ENCODE measurements at places on chromosomes 11 and 22.

DNA sequence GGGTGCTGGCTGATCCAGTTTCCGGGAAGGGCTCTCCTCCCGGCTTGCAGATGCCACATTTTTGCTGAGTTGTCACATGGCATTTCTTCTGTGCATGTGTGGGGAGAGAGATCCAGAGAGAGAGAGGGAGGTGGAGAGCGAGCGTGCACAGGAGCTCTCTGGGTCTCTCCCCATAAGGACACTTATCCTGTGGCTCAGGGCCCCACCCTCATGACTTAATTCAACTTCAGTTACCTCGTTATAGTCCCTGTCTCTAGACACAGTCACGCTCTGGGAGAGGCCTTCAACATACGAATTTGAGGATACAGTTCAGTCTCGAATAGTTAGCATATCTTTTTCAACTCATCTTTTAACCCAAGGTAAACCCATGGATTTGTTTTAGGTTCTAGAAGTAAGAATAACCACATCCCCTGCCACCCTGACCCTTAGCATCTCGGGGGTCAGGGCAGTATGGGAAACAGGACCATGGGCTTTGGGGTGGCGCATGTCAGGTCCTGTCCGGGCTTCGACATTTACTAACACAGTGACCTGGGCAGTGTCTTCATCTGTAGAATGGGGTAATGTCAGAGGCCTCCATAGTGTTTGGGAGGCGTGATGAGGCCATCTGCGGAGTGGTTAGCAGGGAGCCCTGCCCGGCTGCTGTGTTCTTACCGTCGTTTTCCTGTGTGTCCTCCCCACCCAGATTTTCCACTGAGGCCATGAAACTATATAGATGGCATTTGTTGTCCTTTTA, 46.9 kb downstream of the TBC1D22A start:
- DNase-seq = no peak

DNA sequence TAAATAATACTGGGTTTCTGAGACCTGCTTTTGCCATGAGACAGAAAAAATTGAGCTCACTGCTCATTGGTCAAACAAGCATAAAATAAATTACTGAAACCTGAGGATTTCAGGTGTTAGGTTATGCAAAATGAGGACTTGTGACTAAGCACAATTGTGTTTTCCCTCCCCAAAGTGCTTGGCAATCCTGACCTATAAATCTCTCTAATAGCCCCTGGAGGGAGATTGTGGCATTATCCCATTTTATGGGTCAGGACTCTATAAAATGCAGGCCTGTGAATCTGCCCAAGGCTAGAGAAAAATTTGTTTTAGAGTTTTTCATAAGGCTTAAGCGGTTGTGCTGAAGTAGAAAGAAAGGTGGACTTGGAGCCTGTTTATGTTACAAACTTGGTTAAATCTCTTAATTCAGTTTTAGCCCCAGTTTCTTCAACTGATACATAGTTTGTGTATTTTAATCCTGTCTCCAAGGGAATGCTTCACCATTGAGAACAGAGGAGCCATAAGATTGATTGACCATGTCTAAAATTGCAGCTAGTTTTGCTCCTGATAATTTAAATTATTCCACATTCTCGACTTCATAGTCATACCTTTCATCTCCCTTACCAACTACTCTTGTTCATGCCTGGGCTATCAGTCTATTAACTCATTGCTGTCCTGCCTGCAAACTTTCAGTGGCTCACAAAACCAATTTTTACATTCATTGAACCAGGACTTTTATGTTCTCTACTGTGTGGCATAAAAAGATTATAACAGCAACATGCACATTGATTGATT, 63.6 kb upstream of the LRRC4C start:
- DNase-seq = no peak

GRCh38 chr11:81960443-81960842, 773.2 kb downstream of the FAM181B start:
- DNase-seq = no peak

DNA sequence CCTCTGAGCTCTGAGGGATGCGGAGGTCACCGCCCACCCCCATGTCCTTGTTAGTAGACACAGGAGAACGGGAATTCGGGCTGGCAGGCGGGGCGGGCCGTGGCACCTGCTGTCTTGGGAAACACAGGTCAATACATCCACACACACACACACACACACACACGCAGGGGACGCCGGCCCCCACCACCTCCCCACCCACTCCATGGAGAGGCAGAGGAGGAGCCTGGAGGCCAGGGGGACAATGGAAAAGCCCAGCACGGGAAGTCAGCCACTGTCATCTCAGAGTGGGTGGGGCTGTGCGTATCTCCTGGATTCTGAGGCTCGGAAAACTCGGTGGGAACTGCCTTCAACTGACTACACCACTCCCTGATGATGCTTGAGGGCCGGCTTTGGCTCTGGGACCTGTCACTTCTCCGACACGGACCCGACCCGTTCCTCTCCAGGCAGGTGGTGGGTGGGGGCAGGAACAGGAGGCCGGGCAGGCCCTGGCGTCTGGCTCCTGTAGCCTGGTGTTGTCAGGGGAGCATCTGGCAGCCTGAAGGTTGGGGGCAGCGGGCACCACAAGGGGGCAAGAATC, 18.5 kb upstream of the TMEM184B start:
- no peak for DNase-seq

GRCh38 chr11:63858628-63859550, 20.0 kb downstream of the MARK2 start:
- no peak for DNase-seq

- no peak for DNase-seq
Observed at GRCh38 chr11:94678236-94678635, 89.9 kb upstream of the AMOTL1 start.

DNA sequence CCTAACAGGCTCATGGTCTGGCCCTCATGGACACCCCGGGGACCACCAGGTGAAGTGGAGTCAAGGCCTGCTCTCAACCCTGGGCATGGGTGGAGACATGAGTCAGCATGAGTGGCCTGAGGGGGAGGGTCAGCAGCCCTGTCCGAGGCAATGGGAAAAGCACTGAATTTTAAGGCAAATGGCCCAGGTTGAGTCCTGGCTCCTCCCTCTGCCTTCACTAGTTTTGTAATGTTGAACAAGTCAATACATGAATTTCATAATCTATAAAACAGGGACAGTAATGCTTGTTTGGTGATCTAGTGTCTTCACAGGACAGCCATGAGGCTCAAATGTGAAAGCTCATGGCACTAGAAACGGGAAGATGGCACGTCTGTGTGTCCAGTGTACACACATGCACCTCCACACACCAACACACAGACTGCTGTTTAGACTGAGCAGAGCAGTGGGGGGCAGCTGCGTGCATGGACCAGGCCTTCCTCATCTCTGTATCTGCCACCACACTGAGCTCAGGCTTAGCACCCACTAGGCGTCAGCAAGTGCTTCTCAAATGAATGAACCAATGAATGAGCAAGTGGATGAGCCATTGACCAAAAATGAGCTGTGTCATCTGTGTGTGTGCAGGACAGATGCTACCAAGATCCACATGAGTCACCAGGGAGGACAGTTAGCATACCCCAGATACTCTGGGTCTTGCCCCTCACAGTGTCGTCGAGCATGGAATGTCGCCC, 63.4 kb downstream of the NRXN2 start:
- DNase-seq = no peak

GRCh38 chr22:20043057-20043996, 22.4 kb downstream of the TANGO2 start:
- no peak for DNase-seq

GRCh38 chr11:11312738-11313137, 40.3 kb downstream of the CSNK2A3 start:
- DNase-seq = no peak

- no peak for DNase-seq
Observed at GRCh38 chr11:116707161-116707629, 65.6 kb downstream of the BUD13 start.

GRCh38 chr11:33542921-33543320, 157.7 kb downstream of the C11orf91 start:
- DNase-seq = peak; percentile 57

DNA sequence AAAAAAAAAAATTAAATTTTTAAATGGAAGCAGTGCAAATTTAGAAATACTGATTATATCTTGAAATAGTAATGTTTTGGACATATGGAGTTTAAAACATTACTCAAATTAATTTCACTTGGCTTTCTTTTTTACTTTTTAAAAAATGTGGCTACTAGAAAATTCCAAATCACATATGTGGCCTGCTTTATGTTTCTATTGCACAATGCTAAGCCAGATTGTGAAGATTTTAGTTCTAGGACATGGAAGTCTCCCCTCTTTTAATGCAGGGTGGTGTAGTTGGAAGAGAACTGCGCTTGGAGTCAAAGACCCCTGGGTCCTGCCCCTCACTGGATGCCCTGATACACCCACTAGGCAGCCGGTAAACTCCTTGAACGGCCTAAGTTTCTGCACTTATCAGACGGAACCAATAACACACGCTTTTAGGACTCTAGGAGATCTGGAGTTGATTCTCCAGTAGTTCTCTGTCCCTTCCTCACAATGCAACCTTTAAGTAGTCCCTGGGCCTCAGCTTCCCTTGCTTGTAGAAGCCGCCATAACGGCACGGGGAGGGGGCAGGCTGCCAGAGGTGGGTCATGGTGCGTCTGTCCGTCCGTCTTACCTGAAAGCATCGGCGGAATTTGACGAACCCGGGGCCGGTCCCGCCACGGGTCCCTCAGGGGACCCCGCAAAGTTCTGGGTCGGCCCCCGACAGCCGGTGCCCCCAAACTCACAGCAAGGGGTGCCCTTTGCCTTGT, 505 bp downstream of the FAM227A start:
- DNase-seq = no peak

DNA sequence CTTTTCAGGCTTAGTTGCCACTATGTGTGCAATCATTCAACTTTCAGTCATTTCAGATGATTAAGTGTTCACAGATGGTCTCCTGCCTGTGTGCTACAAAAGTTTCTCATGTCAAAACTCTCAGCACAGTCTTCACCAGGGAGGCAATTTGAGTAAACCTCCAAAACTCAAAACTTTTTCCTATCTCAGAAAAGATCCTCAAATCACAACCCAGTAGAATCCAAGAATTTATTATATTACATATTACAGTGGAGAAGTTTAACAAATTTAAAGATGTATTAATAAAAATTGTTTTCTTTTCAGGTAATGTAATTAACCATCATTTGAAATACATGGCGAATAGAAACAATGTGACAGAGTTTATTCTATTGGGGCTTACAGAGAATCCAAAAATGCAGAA, at the start of gene OR4C13:
TSS of gene OR4C13 (plus strand) at position 301 of the 400 bp plus-strand sequence. CDS start at position 333, 32 bp downstream.
- no peak for DNase-seq

- DNase-seq = no peak
Observed at GRCh38 chr11:93967258-93967657, 53.9 kb upstream of the HEPHL1 start.

- no peak for DNase-seq
Observed at GRCh38 chr11:30292545-30292944, 30.4 kb upstream of the ARL14EP start.

DNA sequence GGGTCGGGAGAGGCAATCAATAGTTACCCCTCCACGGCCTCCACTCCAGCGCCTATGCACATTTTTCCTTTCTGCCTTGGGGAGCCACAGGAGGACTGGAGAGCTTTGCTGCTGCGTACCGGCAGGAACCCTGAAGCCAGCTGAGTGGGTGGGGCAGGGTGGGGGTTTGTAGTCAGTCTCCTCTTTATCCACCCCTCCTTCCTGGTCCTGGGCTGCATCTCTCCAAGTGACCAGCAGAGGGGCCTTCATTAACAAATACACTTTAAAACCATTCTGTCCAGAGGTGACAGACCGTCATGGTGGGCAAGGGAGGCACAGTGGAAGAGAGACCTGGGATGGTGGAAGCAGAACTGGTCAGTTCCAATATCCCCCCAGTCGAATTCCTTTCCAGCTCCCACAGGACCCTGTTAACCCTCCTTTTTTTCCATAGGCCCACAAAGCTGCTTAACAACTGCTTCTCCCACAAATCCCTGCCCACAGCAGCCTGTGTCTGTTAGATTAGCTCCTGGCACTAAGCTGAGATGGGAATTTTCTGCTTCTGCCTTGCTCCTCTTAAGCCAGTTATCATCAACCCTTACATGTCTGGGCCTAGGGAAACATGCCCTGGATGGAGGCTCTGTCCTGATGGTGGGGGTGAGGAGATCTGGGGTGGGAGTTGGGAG, 3.9 kb upstream of the ABCG4 start:
- peak; percentile 46 for DNase-seq

GRCh38 chr22:17779286-17780115, 5.2 kb upstream of the BID start:
- DNase-seq = peak; percentile 44

- no peak for DNase-seq
Observed at GRCh38 chr11:56624661-56625110, 10.0 kb upstream of the OR5M1 start.

DNA sequence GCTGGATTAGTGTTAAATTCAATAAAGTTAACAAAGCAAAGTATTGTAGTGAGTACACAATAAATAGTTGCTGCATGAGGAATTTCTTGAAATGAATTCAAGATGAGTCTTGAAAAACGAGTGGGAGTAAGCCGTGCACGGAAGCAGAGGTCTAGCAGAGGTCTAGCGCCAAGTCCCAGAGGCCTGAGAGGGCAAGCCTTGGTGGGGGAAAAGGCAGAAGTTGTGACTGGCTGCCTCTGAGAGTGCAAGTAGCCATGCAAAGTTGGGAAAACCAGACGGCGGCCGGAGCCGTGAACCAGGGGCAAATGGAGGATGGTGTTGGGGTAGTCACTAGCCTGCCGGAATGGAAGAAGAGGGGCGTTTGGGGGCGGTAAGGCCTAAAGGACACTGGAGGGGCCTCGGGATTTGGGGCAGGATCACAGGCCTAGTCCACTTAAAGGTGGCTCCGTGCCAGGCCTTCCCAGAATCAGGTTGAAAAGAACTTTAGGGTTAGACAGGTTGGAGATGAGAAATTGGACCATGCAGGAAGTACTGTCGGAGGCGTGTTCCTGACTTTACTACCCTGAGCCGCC, 379 bp upstream of the SLC3A2 start:
- peak; percentile 66 for DNase-seq

DNA sequence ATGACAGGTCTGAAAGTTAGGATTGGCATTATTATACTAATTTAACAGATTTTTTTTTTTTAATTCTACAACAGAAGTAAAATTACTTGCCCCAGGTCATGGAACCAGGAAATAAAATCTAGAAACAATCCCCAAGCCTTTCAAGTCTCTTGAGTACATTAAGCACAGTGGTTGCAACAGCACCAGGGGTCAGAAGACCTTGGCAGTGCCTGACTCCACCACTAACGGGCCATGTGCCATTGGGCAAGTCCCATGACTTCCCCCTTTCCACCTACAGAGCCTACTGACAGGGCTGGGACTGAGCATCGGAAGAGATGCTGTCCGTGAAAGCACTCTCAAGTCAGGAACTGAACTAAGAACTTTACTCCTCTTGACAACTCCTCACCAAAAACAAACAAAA, 98.6 kb upstream of the AKIP1 start:
- DNase-seq = no peak

DNA sequence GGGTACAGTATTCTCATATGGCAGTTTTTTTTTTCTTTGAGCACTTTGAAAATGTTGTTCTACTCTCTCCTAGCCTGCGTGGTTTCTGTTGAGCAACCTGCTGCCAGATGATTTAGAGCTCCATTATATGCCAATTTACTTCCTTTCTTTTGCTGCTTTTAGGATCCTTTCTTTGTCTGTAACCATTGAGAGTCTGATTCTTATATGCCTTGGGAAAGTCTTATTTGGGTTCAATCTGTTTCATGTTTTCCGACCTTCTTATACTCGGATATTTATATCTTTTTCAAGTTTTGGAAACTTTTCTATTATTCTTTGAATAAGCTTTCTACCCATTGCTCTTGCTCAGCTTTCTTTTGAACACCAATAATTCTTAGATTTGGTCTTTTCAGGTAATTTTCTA, 138.1 kb upstream of the RAG2 start:
- no peak for DNase-seq
